ENCODE measurements at places on chromosomes 3 and 15.

DNA sequence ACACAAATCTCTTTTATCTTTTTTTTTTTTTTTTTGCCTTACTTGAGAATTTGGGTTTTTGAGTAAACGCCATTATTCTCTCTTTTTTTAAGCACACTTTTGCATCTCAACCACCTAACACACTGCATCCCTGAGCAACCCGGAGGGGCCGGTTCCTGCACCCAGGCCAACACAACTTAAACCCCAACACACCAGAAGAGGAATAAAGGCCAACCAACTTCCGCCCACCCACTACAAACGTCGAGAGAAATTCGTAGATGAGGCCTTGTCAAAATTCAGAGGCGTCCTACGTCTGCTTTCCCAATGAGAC is 389 bp upstream of the CCNB2 start:
- no peak for DNase-seq

- DNase-seq, result no peak
These were observed 82.4 kb upstream of the DLG1 start for GRCh38 chr3:197380786-197381185.

DNA sequence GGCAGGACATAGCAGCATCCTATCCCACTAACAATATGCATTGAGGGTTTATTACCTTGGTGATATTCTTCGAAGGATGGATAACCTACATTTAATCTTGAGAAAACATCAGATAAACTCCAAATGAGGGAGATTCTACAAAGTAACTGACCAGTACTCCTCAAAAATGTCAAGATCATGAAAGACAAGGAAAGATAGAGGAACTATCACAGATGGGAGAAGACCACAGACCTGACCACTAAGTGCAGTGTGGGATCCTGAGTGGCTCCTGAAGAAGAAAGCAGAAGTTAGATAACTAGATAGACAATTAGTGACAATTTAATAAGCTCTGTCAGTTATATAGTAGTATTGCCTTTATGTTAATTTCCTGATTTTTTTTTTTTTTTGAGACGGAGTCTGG is 17.7 kb upstream of the CGNL1 start:
- peak; percentile 50 for DNase-seq

DNA sequence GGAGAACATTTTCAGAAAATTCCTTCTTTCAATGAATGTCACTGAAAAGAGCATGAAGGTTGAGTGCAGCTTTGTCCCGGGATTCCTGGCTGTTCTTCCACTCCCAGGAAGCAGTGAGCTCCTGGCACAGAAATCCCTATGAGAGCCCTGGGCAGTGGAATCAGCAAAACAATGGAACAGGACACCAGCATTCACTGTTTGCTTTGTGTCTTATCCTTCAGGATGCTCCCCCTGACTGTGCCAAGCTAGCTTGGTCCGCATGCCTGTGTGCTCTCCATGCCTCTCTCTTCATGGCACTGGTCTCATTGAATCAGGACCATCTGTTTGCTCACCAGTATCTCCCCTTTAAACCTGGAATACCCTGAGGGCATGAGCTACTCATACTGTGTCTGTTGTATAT is 102.0 kb upstream of the GADL1 start:
- no peak for DNase-seq

DNA sequence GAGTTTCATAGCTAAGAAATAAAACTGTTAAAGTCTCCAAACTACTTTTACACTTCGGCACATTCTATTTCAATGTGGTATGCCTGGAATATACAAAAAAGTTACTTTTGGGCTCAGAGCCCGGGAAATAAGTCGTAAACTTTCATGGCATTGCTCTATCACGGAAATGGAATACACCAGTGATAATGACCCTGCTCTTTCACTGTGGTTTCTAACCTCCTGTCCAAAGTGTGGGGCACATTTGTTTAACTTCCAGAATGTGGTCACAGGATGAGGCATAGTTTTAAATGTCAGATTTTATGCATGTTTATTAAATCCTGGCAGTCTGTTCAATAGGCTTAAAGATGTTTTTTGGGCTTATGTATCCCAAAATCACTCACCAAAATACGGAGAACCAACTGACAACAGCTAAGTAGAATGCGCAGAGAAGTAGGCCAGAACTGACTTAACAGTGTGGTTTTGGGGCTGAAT is 5.1 kb downstream of the CXCR6 start:
- no peak for DNase-seq

GRCh38 chr3:39296197-39297077 is 16.6 kb upstream of the CX3CR1 start:
- no peak for DNase-seq

GRCh38 chr3:98784042-98784441 is 20.9 kb downstream of the ST3GAL6 start:
- no peak for DNase-seq

GRCh38 chr3:69542805-69543429 is 157.0 kb upstream of the FRMD4B start:
- DNase-seq, result peak; percentile 3

DNA sequence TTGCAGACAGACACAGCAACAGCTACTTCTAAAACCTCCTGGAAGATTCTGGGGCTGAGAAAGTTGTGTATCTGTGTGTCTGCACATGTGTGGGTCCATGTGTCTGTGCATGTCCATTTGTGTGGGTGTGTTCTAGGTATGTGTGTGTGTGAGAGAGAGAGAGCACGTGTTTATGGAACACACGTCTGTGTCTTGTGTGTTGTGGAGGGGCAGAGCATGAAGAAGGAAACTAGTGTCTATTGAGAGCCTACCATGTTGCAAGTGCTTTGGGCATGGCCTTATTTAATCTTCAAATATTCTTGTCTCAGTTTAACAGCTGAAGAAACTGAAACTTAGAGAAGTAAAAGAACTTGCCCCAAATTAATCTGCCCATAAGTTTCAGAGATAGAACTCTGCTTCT is 327.5 kb downstream of the UACA start:
- DNase-seq, result no peak

DNA sequence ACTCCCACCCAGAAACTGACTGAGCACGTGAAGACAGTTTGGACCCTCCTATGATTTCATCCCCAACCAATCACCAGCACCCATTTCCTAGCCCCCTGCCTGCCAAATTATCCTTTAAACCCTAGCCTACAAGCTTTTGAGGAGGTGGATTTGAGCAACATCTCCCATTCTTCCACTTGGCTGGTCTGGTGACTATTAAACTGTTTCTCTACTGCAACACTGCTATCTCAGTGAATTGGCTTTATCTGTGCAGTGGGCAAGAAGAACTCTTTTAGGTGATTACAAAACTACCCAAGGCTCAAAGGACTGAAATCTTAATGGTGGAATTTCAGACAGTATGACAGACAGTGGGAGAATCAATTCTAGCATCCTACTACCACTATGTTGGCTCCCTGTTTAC is 57.6 kb downstream of the FOXB1 start:
- no peak for DNase-seq

GRCh38 chr3:27623085-27623753 is 98.9 kb downstream of the EOMES start:
- DNase-seq, result no peak

- DNase-seq, result no peak
These were observed 159.0 kb upstream of the STT3B start for GRCh38 chr3:31373681-31374080.

GRCh38 chr15:58046467-58046866 is 19.0 kb downstream of the ALDH1A2 start:
- peak; percentile 17 for DNase-seq

DNA sequence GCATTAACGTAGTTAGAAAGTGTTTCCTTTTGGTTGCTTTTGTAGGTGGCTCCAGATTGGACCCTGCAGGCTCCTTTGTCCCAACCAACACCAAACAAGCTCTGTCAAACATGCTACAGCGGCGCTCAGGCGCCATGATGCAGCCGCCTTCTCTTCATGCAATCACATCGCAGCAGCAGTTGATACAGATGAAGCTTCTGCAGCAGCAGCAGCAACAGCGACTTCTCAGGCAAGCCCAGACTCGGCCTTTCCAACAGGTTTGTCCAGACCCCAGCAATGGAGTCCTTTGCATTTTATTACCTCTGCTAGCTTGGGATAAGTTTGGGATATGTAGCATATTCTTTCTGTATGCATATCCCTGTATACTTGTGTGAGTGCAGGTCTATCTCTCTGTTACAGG is 10.1 kb upstream of the P2RY12 start:
- no peak for DNase-seq

GRCh38 chr3:59549962-59550361 is 500.1 kb upstream of the CFAP20DC start:
- no peak for DNase-seq

- DNase-seq, result no peak
These were observed 79.5 kb upstream of the PEX5L start for GRCh38 chr3:180116203-180116602.

DNA sequence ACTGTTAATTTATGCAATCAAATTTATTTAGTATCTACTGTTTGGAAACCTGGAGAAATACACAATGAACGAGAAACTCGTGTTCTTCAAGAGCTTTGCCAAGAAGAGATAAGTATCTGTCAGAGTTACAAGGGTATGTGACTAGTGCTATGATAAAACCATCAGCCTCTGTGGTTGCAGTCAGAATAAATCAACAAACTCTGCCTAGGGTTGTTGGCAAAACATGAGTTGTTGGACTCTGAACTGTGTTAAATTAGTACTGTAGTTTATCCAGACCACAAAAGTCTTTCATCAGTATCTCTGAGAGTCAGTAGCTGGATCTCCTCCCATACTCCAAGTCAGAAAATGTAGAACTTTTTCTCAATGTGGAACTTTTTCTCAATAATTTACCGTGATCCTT is 918.4 kb downstream of the NAALADL2 start:
- DNase-seq, result no peak

Measured in hematopoietic multipotent progenitor cell treated with erythropoietin and hydrocortisone succinate and interleukin-3 and kit ligand, for 4 days (in vitro differentiated cells).